HT1080 (cell line): ENCODE measurements at places on chromosomes 6 and 20. TPM values are rescaled to one million over a fixed set of nuclear protein-coding genes. Genes with fewer than 3 reads are reported as not detected.
A peak's percentile ranks its signal among the peaks of the same experiment; 100 is the strongest.

NFYA gene
- 7.9 and 11.8 TPM in 2 replicates for total RNA-seq

DNA sequence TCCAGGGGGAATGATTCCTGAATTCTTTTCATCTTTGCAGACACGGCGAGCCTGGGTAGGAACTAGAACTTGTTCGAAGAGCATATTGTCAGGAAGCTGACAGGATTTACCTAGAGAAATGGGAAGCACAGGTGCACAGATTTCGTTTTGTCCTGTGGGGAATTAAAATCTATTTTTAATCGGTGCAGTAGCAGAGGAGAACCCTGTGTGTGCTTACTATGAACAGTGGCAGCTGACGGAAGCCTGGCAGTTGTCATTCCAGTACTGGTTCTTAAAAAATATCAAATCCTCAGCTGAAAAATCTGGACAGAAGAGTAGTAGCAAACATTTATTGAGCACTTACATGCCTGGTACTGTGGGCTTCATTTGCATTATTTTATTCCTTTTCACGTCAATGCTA is 609.0 kb downstream of the QKI start:
- no peak for DNase-seq

DNA sequence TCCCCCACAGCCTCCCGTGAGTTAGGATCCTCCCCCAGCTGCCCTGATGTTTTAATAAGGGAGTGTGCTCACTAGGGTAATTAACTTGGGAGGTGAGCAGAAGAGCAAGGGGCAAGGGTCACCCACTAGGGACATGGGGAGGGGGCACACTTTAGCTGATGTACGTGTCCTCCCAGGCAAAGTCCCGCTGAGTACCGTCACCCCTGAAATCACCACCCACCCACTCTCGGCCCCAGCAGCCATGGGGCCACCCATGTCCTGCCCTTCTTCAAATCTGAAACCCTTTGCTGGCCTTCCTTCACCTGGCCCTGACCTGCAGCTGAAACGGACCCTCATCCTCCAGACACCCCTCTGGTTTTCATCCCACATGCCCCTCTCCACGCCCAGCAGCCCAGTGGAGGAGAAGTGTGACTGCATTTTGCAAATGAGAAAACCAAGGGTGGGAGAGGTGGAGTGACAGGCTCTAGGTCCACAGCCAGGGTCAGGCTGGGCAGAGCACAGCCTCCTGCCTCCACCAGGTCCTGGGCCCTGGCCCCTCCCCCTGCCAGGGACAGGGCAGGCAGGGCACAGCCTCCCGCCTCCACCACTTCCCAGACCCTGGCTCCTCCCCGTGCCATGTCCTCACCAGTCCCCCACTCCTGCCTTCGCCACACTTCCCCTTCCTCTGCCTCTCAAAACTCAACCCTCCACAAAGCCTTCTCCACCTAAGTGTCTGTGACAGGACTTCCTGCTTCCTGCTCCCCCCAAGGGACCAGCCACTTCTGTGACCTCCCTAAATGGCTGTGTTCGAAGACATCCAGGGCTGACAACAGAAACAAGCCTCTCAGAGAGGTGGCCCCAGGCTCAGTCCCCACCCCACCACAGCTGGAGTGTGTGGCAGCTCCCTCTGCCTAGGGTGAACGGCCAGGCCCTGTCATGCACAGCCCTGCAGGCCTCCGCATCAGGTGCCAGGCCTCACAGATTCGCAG is 15.1 kb downstream of the ACSS1 start:
- DNase-seq, result no peak

GRCh38 chr20:1524004-1524403 is 32.8 kb upstream of the SIRPB2 start:
- no peak for DNase-seq

DNA sequence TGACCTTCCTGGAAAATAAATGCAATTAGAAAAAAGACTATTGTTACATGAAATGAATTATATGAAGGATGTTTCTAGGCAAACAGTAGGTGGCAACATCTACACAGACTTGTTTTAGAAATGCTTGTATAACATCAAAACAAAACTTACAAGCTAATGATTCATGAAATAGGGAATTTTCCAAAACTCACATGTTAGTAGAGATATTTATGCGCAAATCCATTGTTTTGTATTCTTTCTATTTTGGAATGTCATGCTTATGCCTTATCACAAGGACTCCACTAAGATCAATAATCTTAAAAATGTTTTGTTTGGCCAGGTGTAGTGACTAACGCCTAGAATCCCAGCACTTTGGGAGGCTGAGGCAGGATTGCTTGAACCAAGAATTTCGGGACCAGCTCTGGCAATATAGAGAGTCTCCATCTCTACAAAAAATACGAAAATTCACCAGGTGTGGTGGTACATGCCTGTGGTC is 32.3 kb upstream of the LGSN start:
- no peak for DNase-seq

- peak; percentile 27 for DNase-seq
Observed at GRCh38 chr20:45545754-45546453, 1.3 kb downstream of the EPPIN start.

DNA sequence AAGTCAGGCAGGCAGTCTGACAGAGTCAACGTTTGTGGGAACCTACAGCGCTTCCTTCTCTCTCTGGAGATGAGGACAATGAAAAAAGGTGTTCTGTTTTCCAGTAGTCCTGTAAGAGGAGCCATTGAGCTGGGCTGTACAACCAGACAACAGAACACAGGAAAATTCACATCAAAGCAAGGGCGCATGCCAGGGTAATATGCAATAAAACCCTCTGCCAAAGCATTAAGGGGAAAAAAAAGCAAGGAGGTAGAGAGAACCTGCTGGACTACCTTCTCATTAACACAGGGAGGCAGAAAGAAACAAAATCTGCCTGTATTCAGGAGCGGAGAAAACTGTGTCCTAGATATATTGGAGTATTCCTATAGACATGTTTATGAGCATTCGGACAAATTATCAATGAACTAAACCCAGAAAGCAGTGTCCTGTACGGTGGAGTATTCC is 1.3 kb downstream of the RNF24 start:
- DNase-seq, result peak; percentile 86

- DNase-seq, result no peak
Observed at GRCh38 chr6:153944201-153944600, 94.8 kb upstream of the OPRM1 start.

GRCh38 chr6:56244089-56244488 is 3.3 kb downstream of the COL21A1 start:
- DNase-seq, result no peak
